ENCODE measurements at places on chromosomes 13 and 19. TPM values are rescaled to one million over a fixed set of nuclear protein-coding genes. Genes with fewer than 3 reads are reported as not detected.

The KATNAL1 gene
- 13.2 TPM for polyA plus RNA-seq

The PLVAP gene
- 40.7 TPM for polyA plus RNA-seq

- no peak for DNase-seq
Measured at GRCh38 chr19:45187421-45188100, 9.0 kb downstream of the BLOC1S3 start.

GRCh38 chr19:4904481-4904880 lies 1.8 kb upstream of the ARRDC5 start:
- DNase-seq, result no peak

DNA sequence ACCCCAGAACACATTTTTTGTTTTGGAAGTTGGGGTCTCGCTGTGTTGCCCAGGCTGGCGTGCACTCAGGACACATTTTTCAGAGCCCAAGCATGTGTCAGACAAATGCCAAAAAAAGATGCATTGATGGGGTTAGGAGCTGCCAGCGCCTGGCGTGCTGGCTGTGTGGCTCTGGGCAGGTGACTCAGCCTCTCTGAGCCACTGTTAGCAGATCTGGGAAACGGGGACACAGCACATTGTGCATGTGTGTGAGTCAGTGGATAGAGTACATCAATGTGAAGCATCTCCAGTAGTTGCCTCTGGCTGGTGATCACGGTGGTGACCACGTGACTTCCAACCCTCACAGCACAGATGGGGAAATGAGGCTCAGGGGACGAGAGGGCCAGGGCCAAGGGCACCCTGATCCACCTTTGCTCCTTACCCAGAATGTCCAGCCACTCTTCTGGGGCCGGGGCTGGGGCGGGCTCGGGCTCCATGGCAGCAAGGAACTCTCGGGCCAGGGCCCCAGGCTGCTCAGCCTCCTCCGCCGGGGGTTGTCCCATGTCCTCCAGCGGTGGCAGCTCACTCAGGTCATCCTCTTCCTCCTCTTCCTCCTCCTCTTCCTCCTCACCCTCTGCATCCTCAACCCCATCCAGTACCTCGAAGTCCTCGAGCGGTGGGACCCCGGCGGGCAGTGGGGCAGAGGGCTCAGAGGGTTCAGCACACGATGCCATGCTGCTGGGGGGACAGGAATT lies 1.9 kb downstream of the FKBP8 start:
- DNase-seq, result no peak

All from forelimb muscle (tissue), 1 donor.